Posterior cingulate gyrus (tissue), 11 donors: ENCODE measurements at places on chromosomes 3 and 15.
A peak's percentile ranks its signal among the peaks of the same experiment; 100 is the strongest.

GRCh38 chr15:78617516-78617915 is 3.3 kb downstream of the CHRNA3 start:
- no peak for DNase-seq

- DNase-seq: no peak
Measured at GRCh38 chr3:4508048-4508981, 15.2 kb downstream of the ITPR1 start.

DNA sequence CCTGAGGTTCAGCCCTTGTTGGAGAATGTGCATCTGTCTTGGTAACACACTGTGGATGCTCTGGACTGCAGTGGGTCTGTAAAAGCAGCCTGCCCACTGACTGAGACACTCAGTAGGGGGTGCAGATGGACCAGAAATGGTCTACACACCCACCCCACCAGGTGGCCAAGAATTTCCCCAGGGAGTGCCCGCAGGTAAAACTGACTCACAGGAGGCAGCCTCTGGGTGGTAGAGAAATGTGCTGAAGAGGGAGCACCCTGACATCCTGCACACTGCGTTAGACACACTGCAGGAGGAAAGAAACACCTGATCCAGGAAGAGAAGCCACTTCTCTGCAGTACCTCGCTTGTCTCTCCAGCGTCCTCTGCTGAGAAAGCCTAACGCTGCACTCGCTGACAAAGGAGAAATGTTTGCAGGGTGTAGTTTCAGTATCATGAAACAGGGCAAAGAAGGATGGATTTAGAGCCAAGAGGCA is 109.5 kb upstream of the ABHD17C start:
- no peak for DNase-seq

- no peak for DNase-seq
Measured at GRCh38 chr3:16028604-16029003, 145.9 kb upstream of the GALNT15 start.

DNA sequence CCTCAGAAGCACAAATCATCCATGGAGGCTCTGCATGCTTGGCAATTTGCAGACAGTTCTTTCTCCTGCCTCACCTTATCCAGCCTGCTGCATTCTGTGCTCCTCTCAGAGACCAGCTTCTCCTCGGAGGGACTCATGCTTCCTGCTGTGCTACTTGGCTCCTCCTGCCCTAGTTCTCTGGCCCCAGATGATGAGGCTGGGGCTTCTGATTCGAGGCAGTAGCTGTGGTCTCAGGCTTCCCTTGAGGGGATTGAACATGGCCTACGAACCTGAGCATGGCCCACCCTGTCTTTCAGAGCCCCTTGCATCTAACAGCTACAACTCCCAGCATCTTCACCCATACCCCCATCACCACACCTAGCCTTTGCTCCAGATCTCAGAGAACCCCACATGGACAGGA is 6.7 kb downstream of the VIPR1 start:
- DNase-seq: no peak

GRCh38 chr15:74540161-74540760 is 759 bp upstream of the ARID3B start:
- DNase-seq: no peak

DNA sequence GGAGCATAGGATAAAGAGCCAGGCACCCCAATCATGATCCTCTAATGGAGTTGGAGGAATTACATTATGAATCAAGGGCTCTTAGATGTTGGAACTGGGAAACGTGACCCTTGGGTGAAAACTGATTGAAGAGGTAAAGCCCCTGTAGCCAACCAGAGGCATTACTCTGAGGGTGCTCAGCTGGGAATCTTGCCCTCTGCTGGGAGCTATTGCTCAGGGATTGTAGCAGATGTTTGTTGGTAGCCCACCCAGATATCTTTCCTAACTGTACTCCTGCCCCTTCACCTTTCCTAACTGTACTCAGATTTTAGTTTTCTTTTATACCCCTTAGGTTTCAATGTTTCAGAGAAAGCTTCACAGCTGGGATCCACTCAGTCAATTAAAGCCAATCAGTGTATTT is 74.2 kb downstream of the RARB start:
- no peak for DNase-seq

GRCh38 chr15:24772686-24773373 is 97.3 kb downstream of the NPAP1 start:
- DNase-seq: peak; percentile 97

GRCh38 chr15:89822951-89823711 is 8.5 kb upstream of the ANPEP start:
- no peak for DNase-seq

GRCh38 chr3:14547693-14548092 is 7.6 kb upstream of the GRIP2 start:
- no peak for DNase-seq

DNA sequence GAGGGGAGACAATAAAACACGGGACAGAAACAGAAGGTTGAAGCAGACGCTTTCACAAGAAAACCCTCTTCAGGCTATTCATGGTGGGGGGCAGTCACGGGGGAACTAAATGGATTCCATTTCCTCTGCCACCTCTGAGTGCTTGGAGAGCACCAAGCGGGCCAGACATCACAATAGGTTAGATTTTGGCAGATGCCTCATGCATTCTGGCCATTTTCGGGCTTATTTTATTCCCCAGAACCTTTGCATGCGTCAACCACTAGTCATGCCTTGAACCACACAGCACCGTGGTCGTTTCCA is 82.2 kb downstream of the RORA start:
- DNase-seq: no peak

GRCh38 chr3:190902292-190902691 is 39.8 kb upstream of the GMNC start:
- no peak for DNase-seq

DNA sequence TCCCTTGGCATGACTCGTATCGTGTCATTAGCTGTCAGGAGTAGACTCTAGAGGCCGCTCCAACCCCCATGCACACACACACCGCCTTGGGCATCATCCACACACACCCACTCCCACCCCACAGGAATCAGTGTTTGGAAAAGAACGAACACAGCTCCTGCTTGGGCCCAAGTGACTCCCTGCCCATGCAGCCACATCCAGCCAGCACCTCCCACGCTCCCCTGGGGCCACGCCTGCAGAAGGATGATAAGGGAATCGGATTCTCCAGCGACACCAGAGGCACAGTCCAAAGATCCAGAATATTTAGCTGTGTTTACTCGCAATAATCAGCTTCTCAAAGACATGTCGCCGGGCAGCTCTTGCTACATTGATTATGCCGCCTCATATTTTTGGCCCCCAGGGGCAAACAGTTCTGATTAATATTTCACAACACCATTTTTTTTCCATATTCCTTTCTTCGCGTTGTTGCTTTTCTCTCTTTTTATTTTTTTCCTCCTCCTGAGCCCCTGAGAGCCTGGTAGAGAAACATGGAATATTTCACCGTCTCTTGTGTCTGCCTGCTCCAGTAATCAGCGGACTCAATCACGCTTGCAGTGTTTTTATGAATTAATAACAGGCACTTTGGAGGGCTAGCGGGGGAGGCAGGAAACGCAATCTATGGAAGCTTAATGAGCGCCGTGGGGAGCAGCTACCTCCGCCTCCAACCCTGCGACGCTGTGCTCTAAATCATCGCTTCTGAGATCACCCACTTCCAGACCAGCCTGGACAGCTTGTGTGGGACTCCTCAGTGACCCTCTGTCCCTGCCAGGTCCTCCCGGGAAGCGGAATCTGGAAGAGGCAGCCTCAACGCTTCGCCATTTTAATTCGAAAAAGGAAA is 221.4 kb downstream of the TLE3 start:
- no peak for DNase-seq

DNA sequence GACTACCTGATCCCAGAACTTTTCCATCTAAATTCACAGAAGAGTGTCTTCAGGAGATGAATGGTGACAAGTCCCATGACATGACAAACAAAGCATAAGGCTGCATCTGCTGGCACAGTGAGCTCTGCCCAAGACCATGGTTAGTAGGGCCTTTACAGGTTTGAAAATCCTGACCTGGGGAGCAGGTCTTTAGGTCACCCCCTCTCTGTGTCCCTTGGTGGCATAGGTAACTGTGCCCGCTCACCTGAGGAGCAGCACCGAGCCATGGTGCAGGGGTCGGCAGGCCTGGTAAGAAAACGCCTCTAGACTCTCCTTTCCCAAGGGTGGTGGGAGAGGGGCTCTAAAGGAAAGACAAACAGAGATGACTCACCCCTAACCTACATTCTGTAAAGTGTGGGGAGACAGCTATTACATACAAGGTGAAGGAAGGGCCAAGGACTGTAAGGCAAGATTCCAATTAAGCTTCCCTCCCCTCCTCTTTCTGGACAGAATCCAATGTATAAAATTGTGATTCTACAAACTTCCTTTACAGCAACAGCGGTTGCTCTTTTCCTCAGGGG is 74.0 kb downstream of the SATB1 start:
- DNase-seq: no peak

- no peak for DNase-seq
Measured at GRCh38 chr3:189123595-189124387, 48.0 kb upstream of the TPRG1 start.

- no peak for DNase-seq
Measured at GRCh38 chr3:178802259-178802658, 266.0 kb downstream of the KCNMB2 start.

DNA sequence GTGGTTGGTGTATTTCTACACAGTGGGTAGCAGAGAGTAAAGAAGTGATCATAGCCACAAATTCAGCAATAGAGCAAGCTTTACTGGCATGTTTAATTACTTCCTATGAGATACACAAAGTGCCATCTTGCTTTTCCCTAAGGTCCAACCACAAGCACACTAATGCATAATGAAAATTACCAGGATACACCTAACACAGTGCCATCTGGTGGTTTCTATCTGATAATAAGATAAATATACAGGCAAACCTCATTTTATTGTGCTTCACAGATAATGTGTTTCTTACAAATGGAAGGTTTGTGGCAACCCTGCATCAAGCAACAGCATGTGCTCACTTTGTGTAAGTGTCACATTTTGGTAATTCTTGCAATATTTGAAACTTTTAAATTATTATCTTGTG is 223.0 kb downstream of the NSUN3 start:
- no peak for DNase-seq

- no peak for DNase-seq
Measured at GRCh38 chr15:99177679-99178078, 71.7 kb downstream of the TTC23 start.

- no peak for DNase-seq
Measured at GRCh38 chr3:140449413-140450256, 228.2 kb upstream of the TRIM42 start.

- no peak for DNase-seq
Measured at GRCh38 chr3:77247817-77248216, 207.9 kb downstream of the ROBO2 start.

GRCh38 chr3:45994419-45995235 is 997 bp downstream of the FYCO1 start:
- no peak for DNase-seq

DNA sequence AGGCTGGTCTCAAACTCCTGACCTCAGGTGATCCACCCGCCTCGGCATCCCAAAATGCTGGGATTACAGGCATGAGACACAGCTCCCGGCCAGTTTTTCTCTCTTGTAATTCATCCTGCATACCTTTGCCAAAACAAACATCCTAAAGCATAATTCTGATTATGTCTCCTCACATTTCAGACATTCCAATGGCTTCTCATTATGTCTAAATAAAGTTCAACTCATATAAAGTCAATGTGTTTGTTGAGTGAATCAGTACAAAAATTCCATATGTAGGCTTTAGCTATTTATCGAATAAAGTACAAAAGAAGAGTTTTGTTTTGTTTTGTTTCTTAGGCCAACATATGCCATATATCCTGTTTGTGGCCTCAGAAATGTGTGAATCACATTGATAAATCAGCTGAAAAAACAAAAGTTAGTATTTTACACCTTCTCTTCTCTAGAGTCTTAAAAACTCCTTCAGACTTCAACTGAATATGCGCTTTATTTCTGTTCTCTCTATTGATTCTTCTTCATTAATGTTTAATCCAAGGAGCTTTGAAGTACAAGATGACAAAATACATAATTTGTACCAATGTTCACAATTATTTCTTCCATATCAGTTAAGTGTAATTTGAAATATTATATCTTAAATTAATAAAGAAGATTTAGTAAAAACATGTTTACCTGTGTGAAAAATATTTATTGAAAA is 165.8 kb downstream of the MECOM start:
- DNase-seq: no peak

GRCh38 chr15:60787837-60788691 is 309.1 kb upstream of the ICE2 start:
- DNase-seq: no peak

DNA sequence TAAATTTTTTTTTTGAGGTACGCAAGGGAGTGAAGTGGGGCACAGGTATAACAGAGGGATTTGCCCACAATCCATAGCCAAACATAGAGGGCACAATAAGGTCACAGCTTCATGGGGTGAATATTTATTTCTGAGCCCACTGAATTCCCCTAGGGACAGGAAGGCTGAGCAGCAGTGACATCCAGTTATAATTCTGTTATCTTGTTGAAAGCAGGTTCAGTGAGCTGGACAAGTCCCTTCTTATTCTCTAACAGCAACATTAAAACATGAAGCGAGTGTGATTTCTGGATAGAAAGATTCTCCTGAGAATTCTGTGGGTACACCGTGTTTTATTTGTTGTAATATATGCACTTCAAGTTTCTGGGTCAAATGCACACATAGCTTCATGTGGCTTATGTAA is 538.2 kb downstream of the NAALADL2 start:
- no peak for DNase-seq

DNA sequence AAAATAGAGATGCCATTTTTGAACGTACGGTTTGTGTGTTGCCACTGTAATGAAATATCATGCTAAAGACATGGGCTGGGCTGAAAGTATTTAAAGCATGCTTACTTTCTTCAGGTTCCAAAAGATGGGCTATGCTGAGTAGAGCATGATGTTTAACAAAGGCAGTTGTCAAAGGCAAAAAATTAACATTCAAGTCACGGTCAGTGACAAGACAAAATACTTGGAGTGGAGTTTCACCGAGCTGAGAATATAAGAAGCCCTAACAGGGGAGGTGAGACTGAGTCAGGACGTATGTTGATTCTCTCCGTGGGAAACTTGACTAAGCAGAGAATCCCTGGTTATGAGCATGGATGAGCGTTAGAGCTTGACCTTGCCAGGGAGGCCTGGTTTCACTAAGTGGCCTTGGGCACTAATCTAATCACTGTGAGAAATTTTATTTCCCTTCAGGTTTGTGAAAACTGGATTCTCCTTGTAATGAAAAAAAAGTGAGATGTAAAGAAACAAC is 218.2 kb upstream of the ADAMTS9 start:
- DNase-seq: no peak

- no peak for DNase-seq
Measured at GRCh38 chr3:23425410-23425809, 222.3 kb downstream of the UBE2E2 start.

DNA sequence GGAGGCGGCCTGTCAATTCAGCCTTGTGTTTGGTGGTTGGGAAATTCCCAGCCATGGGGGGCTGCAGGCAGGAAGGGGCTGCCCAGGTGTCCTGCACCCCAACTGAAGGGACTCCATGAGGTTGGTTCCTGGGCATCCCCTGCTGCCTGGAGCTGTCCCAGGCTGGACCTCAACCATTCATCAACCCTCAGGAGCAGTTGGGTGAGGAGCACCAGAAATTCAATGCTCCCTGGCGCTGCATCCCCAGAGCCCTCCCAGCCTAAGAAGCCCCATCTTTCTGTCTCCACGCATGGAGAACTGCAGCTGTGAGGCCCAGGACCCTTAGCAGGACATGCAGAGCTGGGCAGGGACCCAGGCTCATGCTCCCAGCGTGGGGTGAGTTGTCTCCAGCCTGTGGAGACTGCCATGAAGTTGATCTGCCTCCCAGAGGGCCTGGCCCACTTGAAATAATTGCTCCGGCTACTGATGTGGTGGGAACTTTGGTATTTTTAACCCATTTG is 8.0 kb upstream of the SEMA3B start:
- DNase-seq: no peak

GRCh38 chr15:99042892-99043291 is 35.3 kb upstream of the PGPEP1L start:
- DNase-seq: no peak

- DNase-seq: no peak
Measured at GRCh38 chr3:74048699-74049098, 424.0 kb upstream of the PDZRN3 start.
